ENCODE measurements at places on chromosomes 16 and 17.

DNA sequence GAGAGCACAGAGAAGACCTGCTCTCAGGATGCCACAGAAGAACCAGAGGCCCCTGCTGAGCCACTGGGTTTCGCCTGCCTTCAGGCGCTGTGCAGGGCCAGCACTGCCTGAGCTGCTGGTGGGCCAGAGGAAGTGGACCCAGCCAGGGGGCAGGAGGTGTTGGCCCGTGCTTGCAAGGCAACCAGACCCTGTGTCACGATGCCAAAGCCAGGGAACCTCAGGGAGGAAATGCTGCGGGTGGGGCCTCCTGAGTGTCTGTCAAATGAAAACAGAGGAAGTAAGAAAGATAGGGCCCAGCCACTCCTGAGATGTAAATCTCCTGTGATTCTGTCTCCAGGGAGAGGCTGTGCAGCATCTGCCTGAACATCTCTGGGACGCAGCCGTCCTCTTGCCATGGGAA lies 58.1 kb upstream of the ADORA2B start:
- DNase-seq = no peak

DNA sequence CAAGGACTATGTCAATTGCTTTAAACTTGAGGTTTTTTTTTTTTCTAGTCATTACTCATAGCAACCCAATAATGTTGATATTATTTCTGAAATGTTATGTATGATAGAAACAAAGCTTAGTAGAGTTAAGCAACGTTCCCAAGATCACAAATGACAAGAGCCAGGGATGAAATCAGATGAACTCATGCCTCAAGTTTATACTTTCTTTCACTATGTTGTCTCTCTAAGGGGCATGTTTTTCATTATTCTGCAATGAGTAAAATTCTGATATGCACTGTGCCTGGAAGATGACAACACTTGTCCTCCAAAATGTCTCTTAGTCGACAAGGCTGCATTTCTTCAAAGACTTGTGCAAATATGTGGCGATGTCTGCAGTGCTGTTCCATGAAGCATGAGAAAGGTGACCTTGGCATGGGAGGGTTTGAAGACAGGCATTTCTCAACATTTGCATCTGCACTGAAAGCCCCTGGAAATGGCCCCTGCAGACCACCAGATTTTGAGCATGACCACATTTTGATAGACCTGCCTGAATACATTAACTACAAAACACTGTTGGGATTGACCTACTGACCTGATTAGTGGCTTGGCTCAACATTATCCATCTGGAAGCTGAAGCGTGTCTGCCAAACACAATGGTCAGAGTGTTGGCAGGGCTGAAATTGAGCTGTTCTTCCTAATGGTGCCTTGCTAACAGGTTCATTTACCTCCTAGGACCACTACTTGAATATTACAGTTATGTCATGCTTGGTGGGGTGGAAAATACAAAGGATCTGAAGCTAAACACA lies 1027.5 kb downstream of the CDH11 start:
- DNase-seq = no peak

DNA sequence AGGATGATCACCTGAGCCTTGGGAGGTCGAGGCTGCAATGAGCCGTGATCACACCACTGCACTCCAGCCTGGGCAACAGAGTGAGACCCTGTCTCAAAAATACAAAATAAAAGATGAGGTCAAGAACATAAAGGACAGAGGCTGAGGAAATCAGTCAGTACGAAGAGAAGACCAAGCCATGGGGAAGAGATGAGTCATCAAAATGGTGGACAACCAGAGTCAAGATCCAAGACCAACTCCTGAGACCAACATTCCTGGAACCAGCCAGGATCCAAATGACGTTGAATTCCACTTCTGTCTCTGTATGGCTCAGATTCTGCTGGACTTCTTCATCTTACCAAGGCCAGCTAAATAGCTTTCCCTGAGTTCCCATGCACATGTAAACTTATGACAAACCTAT lies 44.8 kb upstream of the NOG start:
- DNase-seq = no peak

DNA sequence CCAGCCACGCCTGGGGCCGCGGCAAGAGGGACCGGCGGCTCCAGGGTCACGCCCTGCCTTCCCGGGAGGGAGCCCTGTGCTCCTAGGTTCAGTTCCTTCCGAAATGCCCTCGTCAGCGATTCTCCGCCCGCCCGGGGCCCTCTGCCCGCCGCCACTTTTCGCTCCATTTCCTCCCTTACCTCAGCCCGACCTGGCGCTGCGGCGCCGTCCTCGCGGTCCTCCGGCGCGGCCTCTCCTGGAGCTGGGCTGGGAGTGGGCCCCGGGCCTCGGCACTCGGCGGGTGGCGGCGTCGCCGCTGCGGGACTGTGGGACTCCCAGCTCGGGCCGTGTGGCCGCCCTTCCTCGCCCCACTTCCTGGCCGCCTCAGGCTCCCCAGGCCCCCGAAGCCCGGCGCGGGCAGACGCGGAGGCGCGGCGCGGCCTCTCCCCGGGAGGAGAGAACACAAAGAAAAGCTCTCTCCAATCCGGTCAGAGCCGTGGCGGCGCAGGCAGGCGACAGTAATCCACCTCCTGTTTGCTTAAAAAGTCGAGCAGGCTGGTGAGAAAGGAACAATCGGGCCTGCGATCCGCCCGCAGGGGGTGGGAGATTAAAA lies 1.6 kb downstream of the BAHCC1 start:
- peak; percentile 74 for DNase-seq

DNA sequence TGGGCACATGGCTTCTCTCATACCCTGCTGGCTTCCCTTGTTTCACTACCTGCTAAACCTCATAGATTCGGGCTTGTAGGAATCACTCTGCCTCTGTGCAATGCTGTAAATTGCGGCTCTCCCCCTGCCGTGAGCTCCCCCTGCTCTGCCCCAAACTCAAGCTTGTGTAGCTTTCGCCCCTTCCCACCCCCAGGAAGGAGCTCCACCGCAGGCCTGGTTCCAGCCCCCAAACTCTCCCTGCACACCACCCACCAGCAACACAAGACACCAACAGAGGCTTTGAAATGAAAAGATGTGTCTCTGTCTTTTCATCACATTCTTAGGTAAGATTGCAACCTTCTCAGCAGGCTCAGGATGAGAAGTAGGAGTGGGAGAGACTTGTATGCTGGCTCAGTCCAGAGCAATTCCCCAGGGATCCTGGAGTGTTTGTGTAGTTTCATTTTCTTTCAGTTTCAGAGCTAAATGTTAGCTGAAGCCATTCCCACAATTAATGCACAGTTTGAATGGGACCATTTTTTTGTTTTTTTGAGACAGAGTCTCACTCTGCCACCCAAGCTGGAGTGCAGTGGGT lies 14.2 kb downstream of the CX3CL1 start:
- DNase-seq = no peak

- DNase-seq = no peak
These were observed 16.8 kb upstream of the COL1A1 start for GRCh38 chr17:50218071-50218759.

- DNase-seq = no peak
These were observed 75.4 kb downstream of the DNAH3 start for GRCh38 chr16:21075252-21075651.

GRCh38 chr16:84368308-84368996 lies at the start of gene ATP2C2:
Gene ATP2C2, plus strand, starts transcription at chr16:84368538. Its CDS starts 78 bp downstream, at chr16:84368616.
- no peak for DNase-seq

DNA sequence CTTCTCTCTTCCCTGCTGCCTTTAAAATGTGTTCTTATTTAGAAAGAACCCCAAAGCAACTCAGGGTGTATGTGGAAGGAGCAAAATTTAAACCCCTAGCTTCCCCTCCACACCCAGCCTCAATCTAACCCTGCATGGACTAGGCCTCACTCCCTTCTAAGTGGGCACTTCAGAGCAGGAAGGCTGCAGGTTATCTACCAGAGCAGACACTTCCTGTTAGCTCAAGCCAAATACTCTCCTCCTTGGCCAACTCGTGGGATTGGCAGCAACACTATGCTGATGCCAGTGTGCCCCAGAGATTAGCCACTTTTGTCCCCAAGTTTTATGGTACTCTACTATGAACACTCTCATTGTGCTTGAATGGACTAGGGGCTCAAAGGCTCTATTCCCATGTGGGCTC lies 35.6 kb downstream of the CCDC42 start:
- peak; percentile 4 for DNase-seq

GRCh38 chr16:78091419-78091818 lies 8.0 kb upstream of the WWOX start:
- no peak for DNase-seq

- DNase-seq = no peak
These were observed 389.8 kb downstream of the SEC14L1 start for GRCh38 chr17:77530591-77530990.

DNA sequence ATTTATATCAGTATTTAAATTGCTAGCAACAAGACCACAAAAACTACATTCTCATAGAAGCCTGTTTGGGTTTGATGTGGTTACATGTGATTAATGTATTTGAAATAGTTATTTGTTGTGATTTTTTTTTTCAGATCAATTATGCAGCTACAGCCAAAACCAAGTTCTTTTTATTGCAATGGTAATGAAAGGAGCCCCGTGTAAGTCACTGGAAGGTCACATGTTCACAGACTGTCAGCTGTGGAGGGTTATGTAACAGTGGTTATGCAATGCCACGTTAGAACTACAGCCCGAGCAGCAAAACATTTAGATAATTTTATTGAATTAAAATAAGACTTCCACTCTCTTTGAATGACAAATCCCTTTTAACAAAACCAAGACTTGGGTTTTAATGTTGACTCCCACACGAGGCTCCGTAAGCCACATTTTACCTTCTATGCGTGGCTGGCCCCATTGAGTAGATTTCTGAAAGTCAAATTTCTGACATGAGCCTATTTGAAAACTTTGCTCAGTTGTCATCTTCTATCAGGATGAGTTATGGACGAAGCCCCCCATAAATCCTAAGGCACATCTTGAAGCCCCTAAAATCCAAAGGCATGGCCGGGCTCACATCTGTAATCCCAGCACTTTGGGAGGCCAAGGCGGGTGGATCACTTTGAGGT lies 41.8 kb upstream of the SEC14L1 start:
- no peak for DNase-seq

- no peak for DNase-seq
These were observed 11.7 kb upstream of the TCF25 start for GRCh38 chr16:89861648-89862047.

- DNase-seq = no peak
These were observed 3.6 kb upstream of the CCL1 start for GRCh38 chr17:34366529-34367107.

- DNase-seq = no peak
These were observed 372.5 kb downstream of the CDH11 start for GRCh38 chr16:64749346-64749745.

- DNase-seq = peak; percentile 87
These were observed 5.4 kb upstream of the NFATC3 start for GRCh38 chr16:68079626-68080344.

DNA sequence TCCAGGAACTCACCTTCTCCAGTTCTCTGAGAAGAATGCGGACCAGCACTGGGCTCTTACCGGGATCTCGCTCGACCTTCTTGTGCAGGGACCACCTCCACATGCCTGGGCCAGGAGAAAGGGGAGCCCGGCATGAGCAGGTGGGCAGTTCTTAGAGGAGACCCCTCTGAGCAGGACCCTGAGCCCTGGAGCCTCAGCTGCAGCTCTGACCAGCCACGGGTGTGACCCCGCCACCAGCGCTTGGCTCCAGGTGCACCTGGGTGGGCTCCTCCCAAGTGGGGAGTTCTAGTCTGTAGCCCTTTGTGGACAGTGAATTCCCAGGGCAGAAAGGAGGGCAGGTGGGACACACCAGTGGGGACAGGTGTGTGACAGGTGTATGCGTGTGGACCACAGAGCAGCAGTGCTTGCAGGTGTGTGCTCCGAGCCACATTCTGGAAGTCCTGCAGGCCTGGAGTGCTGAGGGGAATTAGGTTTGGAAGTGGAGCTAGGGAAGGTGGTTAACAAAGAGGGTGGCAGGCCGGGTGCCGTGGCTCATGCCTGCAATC lies 28.9 kb downstream of the PIK3R6 start:
- peak; percentile 42 for DNase-seq

GRCh38 chr16:12406158-12406557 lies 397.5 kb downstream of the CPPED1 start:
- DNase-seq = no peak

DNA sequence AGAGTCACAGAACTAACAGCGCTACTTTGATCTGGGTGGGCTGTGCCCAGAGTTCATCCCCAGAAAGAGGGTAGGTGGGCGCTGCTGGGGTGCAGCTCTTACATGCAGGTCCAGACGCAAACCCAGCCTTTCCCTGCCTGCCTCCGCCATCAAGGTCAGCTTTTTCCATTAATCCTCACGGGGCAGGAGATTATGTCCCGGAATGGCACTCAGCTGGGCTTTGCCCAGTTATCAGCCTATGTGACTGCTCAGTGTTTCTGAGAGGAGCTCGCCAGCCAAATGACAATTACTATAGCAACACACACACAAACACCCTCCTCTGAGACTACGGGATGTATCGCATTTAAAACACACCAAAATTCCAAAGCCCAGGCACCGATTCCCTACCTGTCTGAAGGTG lies 20.1 kb downstream of the GLYR1 start:
- no peak for DNase-seq

DNA sequence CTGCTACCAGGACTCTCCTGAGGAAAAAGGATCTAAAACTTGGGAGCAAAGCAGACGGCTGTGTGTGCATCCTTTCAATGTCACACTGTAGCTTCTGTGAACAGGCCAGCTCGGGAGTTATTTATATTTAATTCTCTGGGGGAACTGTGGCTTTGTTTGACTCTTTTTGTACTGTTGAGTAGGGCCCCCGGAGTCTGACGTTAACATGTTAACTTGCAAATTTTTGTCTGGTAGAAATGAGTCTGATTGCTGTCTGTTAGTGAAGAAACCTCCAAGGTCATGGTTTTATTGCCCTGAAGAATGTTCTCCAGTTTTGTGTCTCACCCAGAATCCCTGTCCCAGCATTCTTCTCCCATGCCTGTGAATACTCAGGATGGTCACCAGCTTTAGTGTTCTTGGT lies 14.2 kb upstream of the KCNG4 start:
- DNase-seq = no peak

DNA sequence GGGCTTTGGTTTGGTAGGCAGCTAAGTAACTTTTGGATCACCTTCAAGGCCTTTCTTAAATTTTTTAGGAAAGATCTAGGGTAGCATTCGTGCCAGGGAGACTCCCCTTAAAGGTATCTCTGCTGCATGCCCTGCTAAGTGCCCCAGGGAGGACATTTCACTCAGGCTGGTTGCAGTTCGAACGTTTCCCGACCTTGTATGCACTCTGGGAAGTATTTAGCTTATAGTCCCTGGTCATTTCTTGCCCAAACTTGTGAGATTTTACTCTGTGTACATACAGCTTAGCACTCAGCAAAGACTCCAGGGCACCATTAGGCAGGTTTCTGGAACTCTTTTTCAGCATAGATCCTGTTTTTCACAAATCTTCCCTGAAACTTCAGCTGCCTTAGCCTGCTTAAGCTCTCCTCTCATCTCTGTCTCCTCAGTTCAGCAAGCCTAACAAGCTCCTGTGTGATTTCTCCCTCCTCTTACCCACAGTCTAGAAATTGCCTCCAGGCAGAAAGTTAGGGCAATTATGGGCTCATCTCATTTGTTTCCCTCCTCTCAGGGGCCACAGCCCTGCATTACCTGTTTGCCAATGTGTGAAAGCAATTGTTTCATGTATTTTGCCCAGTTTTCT lies 84.6 kb downstream of the MRTFB start:
- DNase-seq = no peak

- no peak for DNase-seq
These were observed 93.3 kb downstream of the SOCS1 start for GRCh38 chr16:11162586-11163268.

GRCh38 chr17:18314059-18314730 lies 599 bp downstream of the TOP3A start:
- DNase-seq = no peak

- no peak for DNase-seq
These were observed 1.5 kb downstream of the ESRP2 start for GRCh38 chr16:68234188-68235107.
